COLO829 (cell line): ENCODE measurements at places on chromosomes 2 and 18.

- DNase-seq: no peak
These were observed 2.0 kb downstream of the STAT4 start for GRCh38 chr2:191148791-191149190.

DNA sequence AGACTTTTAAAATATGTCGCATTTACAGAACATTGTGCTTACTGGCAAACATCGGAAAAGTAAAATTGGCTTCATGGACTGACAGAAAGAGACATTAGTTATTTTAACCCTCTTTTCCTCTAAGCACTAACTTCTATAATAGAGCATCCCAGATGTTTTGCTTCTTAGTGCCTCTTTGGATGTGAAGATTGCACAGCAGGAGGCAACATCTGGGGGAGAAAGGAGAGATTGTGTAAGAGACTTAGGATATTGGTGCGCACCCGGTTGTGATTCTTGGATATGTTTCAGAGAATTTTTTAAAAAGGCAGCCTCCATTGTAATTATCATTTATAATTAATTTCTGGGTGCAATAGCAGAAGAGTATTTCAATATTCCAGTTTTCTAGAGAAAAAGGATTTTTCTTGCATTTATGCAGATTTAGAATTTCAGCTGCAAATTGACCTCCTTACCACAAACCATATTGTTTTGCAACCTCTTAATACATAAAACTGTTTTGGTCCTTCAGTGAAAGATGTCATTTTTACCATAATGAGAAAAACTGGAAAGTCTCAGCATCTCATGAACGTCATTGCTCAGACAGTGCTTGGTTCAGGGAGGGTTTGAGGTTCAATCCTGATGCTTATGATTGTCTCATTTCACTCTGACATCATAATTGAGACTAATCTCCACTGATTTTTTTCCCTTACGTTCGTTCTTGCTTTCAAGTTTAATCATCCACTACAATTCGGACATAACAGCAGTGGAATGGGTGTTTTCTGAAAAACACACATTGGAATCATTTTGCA lies 404.3 kb downstream of the ZNF521 start:
- no peak for DNase-seq

DNA sequence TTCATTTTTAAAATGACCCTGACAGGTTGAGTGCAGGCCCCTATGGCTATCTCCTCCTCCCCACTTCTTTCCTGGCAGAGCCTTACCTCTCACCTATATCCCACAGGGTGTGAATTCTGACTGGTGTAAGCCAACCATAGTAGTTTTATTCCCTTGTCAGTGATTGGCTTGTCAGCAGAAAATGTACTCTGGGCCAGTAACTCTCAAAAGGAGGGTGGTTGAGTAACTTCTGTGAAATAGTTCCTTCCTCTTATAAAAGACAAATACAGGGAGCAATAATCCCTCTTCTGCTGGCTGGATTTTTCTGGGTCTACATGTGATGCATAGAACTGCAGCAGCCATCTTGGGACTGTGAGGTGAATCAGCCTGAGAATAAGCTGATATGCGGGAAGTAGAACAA lies 83.4 kb downstream of the RAPH1 start:
- DNase-seq: no peak

GRCh38 chr2:23209059-23209458 lies 175.9 kb upstream of the KLHL29 start:
- DNase-seq: peak; percentile 26

DNA sequence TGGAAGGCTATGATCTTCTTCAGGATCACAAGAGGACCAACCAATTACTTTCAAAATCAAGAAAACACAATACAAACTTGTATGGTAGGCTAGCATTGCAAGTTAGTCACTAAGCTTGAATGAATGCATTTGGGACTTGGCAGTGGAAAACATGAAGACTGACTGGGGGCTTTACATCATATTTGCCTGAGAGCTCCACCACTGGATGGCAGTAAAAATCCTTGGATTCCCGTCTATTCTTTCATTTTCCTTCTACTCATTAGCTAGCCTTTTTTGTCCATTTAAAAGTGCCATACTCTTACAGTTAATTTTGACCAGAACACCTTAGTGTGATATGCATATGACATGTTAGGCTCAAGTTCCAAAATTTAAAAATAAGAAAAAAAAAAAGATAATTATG lies 63.5 kb upstream of the RASGRP3 start:
- peak; percentile 48 for DNase-seq

- DNase-seq: no peak
These were observed 240.9 kb upstream of the GULP1 start for GRCh38 chr2:188050726-188051125.

- DNase-seq: no peak
These were observed 4.6 kb downstream of the KCNG2 start for GRCh38 chr18:79802298-79802697.

DNA sequence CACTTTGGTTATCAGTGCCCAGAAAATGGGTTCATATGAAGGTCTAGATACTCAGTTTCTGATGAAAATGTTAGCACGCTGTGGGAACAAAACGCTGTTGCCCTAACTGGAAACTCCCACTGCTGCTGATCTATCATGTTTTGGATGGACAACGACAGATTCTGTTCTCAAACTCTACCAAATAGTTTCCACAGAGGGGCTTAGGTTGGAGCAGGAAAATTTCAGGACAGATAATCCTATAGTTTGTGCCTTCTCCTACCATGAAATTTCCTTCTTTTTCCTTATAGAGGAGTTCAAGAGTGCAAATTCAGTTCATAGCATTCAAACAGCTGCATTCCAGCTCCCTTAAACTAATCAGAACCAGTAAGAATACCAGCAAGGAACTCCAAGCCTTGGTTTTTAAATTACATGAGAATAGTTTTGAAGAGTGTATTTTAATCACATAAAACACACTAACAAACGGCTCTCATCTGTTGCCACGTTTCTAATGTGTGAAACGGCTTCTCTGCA lies 58.7 kb upstream of the RALBP1 start:
- DNase-seq: no peak

GRCh38 chr2:121071034-121071504 lies 213.9 kb downstream of the TFCP2L1 start:
- DNase-seq: peak; percentile 73

DNA sequence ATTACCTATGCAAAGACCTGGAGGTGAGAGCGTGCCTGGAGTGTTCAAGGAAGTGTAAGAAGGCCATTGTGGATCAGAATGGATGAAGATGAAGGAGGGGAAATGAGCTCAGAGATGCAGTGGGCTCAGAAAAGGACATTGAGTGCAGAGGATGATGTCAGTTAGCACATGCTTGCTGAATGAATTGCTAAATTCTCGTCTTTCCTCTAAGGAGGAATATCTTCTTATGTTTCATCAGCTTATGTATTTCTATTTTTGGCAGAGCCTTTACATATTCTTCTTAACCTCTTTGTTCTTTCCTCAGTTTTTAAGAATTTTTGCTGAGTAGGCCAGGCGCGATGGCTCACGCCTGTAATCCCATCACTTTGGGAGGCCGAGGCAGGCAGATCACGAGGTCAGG lies 30.9 kb downstream of the FAM171B start:
- no peak for DNase-seq

GRCh38 chr2:195543063-195543462 lies 114.0 kb upstream of the SLC39A10 start:
- DNase-seq: no peak
